ENCODE measurements at places on chromosomes 12 and 14.
A peak's percentile ranks its signal among the peaks of the same experiment; 100 is the strongest.

GRCh38 chr12:4807116-4807783, 87.0 kb downstream of the GALNT8 start:
- no peaks in the 10 kb centered on the region for H3K36me3 ChIP-seq
- no peak for DNase-seq
- no peak overlapping the region for H3K4me3 ChIP-seq
- no peak overlapping the region for H3K27ac ChIP-seq

GRCh38 chr14:33866425-33867088, 84.3 kb downstream of the EGLN3 start:
- no peaks in the 10 kb centered on the region for H3K36me3 ChIP-seq
- no peak overlapping the region for H3K4me3 ChIP-seq
- no peak overlapping the region for H3K27ac ChIP-seq
- no peak for DNase-seq
- H3K27me3 ChIP-seq: no peaks in the 10 kb centered on the region

DNA sequence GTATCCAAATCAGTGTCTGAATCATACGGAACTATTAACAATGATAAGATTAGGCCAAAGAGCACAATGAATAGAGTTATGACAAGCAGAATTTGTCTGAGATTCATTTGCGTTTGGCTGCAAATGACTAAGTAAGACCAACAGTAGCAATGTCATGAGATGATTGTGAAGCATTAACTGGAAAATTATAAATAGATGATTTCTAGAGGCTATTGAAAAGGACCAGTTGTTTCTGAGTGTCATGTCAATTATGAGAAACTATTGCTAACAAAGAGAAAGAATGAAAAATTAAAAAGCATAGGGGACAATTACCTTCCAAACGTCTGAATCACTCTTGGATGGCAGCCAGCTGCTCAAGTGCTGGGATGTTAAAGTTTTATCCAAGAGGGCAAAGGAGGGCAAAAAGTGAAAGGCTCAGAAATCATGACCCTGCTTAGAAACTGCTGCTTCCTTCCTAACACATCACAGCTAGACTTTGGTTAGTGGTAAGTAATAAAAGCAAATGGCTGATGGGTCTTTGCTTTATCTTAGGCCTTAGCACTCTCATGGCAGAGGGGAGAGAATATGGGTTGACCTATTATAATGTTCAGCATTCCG, 89.0 kb downstream of the AKAP6 start:
- DNase-seq: peak; percentile 44
- no peaks in the 10 kb centered on the region for H3K4me1 ChIP-seq
- no peak overlapping the region for H3K4me3 ChIP-seq
- no peak overlapping the region for H3K27ac ChIP-seq
- no peaks in the 10 kb centered on the region for H3K36me3 ChIP-seq
- no peaks in the 10 kb centered on the region for H3K27me3 ChIP-seq

DNA sequence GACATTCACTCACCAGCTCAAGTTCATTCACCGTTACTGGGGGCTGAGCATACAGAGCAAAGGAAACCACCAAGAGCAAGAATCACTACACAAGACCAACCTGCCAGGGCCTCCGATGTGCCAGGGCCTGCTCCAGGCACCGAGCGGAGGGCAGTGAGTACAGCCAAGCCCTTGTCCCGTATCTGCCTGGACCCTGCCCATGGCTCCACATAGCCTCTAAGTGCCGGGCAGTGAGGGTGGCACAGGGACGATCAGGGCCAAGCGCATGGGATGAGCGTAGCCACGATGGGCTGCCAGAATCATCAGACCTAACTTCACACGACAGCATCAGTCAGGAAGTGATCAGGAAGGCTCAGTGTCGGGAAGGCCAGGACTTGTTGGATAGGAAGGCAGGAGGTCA, 199.6 kb downstream of the BCL11B start:
- no peak for DNase-seq
- no peaks in the 10 kb centered on the region for H3K27me3 ChIP-seq
- H3K4me1 ChIP-seq: no peaks in the 10 kb centered on the region
- no peaks in the 10 kb centered on the region for H3K36me3 ChIP-seq

GRCh38 chr12:42143452-42144157, 1.1 kb downstream of the GXYLT1 start:
- no peaks in the 10 kb centered on the region for H3K27me3 ChIP-seq
- H3K27ac ChIP-seq: peak overlapping the region; percentile 89
- H3K4me3 ChIP-seq: peak overlapping the region; percentile 98
- DNase-seq: peak; percentile 20

DNA sequence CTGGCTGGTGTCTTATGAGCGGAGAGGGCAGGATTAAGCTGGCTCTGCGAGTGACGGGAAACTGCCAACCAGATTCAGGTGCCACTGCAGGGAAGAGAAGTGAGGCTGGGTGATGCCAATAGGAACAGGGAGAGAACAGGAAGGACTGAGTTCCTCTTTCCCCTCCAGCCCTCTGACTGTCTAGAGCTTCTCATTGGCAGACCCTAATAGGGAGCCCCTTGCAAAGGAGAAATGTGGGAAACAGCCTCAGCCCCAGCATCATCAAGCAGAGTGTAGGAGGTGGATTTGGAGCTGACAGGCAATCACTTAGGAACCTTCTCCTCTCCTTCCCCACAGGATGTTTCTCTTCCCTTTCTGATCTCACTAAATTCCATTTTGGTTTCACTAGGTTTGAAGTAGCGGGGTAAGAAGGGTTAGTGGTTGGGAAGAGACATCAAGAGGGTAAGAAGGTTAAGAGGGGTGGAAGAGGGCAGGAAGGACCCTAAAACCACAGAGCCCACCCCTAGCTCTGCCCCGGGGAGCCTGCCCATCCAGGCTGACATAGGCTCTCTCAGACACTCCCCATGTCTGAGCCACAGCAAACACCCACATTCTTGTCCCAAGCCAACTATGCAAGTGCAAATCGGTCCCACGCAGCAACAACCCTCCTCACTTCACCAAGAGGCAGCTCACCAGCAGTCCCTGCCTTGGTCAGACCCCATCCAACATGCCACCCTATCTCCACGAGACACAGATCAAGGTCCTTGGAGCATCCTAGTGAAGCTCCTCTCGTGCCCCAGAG, 111.1 kb downstream of the STAB2 start:
- H3K27ac ChIP-seq: no peak overlapping the region
- H3K4me1 ChIP-seq: no peaks in the 10 kb centered on the region
- peaks cover 10% of the 10 kb centered on the region for H3K27me3 ChIP-seq
- no peaks in the 10 kb centered on the region for H3K36me3 ChIP-seq

- DNase-seq: no peak
- H3K36me3 ChIP-seq: no peaks in the 10 kb centered on the region
- no peak overlapping the region for H3K27ac ChIP-seq
- H3K4me1 ChIP-seq: no peaks in the 10 kb centered on the region
- H3K27me3 ChIP-seq: peaks cover 67% of the 10 kb centered on the region
Observed at GRCh38 chr12:113641426-113642030, 169.9 kb upstream of the LHX5 start.

DNA sequence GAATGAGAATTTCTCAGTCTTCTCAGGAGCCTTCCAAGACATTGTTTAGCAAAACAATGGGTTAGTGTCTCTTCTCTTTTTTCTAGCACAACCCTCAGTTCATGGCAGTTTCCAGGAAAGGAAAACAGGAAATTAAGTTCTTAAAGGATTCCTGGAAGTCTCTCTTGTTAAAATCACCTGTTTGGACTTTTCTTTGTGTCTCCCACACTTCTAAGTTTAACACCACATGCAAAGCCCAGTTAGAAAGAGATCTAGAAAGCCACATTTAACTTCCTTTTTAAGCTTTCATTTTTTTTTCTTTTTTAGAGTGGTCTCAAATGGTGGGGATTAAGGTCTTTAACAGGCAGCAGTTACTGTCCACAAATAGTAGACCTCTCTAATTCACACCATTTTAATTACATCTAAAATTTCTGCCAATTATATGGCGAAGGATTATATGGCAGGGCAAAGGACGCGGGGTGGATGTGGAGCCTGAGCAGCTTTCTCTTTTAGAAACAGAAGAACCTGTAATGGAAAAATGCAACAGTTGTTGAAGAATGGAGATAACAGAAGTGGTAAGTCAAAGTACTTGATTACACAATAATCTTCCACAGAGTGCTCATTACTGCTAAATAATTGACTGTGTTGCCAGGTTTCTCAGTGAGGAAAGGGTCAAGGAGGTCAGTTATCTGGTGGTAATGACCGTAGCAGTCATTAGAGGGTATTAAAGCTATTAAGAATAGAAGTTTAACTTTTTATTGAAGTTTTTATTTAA, 298.6 kb downstream of the AKAP6 start:
- H3K36me3 ChIP-seq: no peaks in the 10 kb centered on the region
- no peaks in the 10 kb centered on the region for H3K27me3 ChIP-seq

- DNase-seq: no peak
- H3K27me3 ChIP-seq: peaks cover 17% of the 10 kb centered on the region
- H3K27ac ChIP-seq: no peak overlapping the region
- H3K36me3 ChIP-seq: no peaks in the 10 kb centered on the region
Observed at GRCh38 chr12:54571193-54572188, 17.0 kb downstream of the PPP1R1A start.

GRCh38 chr12:102907918-102908317, 9.1 kb downstream of the PAH start:
- no peaks in the 10 kb centered on the region for H3K27me3 ChIP-seq
- no peak for DNase-seq
- no peak overlapping the region for H3K4me3 ChIP-seq
- H3K4me1 ChIP-seq: no peaks in the 10 kb centered on the region
- no peaks in the 10 kb centered on the region for H3K36me3 ChIP-seq

All from hepatocyte (in vitro differentiated cells).